ENCODE measurements at places on chromosomes 16 and 17.

DNA sequence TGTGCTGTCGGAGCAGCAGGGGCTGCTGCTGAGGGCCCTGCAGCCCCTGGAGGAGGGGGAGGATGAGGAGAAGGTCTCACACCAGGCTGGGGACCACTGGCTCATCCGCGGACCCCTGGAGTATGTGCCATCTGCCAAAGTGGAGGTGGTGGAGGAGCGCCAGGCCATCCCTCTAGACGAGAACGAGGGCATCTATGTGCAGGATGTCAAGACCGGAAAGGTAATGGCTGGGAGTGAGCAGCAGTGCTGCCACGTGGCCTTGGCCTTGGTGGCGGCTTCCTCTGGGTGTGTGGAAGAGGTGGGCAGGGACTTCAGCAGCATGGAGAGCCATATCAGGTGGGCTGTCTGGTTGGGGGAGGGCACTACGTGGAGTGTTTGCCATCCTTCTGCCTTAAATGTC is 20.0 kb downstream of the MVP start:
- DNase-seq: no peak

DNA sequence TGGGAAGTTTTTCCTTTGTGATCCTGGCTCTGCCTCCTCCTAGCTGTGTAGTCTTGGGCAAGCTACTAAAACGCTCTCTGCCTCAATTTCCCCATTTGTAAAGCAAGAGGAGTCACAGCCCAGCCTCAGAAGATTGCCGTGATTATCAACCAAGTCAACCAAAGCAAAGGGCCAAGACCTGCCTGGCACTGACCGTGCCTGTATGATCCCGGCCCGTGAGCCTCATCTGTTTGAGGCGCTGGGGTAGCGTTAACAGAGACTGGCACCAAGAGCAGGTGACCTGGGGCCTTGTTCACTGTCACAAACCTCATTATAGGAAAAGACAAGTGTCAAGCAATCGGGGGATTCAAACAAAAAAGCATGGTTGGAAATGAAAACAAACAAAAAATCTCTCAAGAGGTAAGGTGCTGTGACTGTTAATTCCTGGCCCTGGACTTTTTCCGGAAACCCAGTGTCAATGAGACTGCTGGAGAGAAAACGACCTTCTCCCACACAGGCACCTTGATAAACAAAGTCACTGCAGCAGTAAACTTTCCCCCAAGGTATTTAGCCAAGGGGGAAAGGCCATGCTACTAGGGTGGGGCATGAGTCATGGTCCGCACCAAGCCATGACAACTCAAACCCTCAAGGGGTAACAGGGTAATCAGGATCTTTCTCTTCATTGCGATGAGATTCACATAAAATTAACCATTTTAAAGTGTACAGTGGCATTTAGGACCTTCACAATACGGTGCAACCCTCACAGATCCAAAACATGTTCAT is 5.4 kb downstream of the MEAK7 start:
- DNase-seq: no peak

DNA sequence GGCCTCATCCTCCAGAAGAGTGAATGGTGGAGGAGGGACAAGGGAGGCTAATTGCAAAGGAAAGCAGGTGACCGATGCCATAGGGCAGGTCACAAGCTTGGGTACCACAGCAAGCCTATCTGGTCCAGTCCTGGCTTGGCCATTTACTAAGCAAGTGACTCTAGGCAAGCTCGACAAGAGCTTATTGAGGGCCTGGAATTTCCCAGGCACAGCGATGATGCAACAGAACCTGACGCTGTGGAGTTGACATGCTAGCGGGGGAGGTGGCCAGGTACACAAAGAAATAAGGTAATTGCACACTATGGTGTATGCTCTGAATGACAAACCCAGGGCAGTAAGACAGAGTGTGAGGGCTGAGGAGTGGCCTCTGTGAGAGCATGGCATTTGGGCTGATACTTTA is 98.5 kb downstream of the PGS1 start:
- no peak for DNase-seq

DNA sequence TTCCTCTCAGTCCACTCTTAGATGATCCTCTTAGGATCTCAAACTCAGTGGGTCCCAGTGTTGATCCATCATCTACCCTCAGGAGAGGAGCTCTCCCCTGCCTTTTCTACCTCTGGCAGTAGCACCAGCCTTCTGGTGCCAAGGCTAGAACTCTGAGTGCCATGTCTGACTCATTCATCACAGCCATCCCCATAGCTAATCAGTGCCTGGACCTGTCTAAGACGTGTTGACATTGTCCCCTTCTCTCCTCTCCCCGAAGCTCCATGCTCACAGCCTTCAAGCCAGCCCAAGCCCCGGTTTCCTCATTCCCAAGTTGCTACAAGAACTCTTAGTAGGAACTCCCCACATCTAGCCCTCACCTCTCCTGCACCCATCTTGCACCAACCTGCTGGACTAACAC is 73.5 kb upstream of the GRIN2A start:
- no peak for DNase-seq
